ENCODE measurements at places on chromosomes 5 and 9. TPM values are rescaled to one million over a fixed set of nuclear protein-coding genes. Genes with fewer than 3 reads are reported as not detected.

ZFP2 gene
- polyA plus RNA-seq = 0.63 TPM

ABO gene
- not detected for polyA plus RNA-seq

VAV2 gene
- polyA plus RNA-seq = not detected

LURAP1L gene
- not detected for polyA plus RNA-seq

ARL14EPL gene
- polyA plus RNA-seq = not detected

HTR4 gene
- not detected for polyA plus RNA-seq

CTXN3 gene
- not detected for polyA plus RNA-seq

FBP1 gene
- polyA plus RNA-seq = 4.8 TPM

FAM153A gene
- 0.65 TPM for polyA plus RNA-seq

CCNI2 gene
- 2.1 TPM for polyA plus RNA-seq

HTR1A gene
- not detected for polyA plus RNA-seq

FLT4 gene
- 3.4 TPM for polyA plus RNA-seq

SLC28A3 gene
- not detected for polyA plus RNA-seq

TTF1 gene
- polyA plus RNA-seq = 6.3 TPM

TMEM174 gene
- polyA plus RNA-seq = not detected

SPOCK1 gene
- not detected for polyA plus RNA-seq

ZFP37 gene
- 1.4 TPM for polyA plus RNA-seq

CACNA1B gene
- not detected for polyA plus RNA-seq

MYMK gene
- not detected for polyA plus RNA-seq

PPP2R2B gene
- polyA plus RNA-seq = 16.1 TPM

IL31RA gene
- not detected for polyA plus RNA-seq

TSSK1B gene
- polyA plus RNA-seq = not detected

ATOX1 gene
- polyA plus RNA-seq = 70.5 TPM

Measured in CD4-positive, CD25-positive, alpha-beta regulatory T cell (primary cell).